ENCODE measurements at places on chromosomes 7 and 10.
A peak's percentile ranks its signal among the peaks of the same experiment; 100 is the strongest.

GRCh38 chr7:158704524-158705233 lies at the start of gene NCAPG2:
Gene NCAPG2, minus strand, starts transcription at chr7:158704804. Its CDS starts 2,905 bp downstream, at chr7:158701899.
- DNase-seq: peak; percentile 98

GRCh38 chr7:137003566-137003965 lies 135.1 kb downstream of the CHRM2 start:
- no peak for DNase-seq

GRCh38 chr7:27199849-27200760 lies at the start of gene HOXA13:
Gene HOXA13, minus strand, starts transcription at chr7:27200091. Its CDS starts 14 bp downstream, at chr7:27200077.
- DNase-seq: peak; percentile 62

DNA sequence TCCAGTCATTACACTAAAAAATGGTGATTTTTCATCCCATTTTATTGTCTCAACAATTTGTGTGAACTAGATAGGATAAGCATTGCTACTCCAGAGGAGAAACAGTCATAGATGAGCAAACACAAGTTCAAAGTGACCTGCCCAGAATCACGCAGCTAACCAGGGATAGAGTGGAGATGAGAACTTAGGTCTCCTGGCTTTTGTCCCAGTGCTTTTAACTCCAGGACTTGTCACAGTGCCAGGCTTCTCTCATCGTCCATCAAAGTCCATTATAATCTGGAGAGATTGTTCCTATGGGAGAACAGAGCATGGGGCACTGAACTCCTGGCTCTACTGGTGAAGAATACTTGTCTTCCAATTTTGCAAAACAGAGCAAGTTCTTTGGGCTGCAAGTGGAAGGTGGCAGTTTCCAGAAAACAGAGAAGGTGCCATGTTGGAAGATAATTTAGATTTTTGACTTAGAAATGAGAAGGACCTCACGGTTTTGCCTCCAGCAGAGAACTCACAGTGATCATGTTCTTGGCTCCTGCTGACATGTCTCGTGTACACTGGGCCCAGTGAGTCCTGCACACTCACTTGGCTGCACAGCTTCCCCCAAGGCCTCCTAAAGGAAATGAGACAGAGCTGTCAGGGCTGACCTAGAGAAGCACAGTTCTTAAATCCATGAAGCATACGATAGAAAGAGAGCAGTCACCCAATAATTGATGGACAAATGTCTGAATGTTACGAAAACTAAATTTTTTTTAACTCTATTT lies 322.9 kb upstream of the NRP1 start:
- DNase-seq: no peak

DNA sequence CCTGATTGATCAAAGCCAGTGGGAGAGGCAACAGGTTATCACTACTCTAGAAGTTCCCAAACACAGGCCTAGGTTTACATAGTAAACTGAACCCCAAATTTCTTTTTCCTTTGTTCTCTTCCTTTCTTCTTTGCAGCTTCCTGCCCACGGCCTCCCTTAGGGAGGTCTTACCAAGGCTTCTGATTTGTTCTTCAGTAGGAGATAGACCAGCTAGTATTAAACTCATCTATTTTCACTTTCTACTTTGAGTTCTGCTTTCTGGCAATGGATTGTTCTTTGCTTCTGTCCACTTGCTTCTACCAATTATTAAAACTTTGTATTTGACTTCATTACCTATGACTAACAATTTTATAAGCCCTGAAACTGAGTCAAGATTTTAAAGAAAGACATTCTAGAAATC lies 251.2 kb upstream of the FZD1 start:
- DNase-seq: no peak

DNA sequence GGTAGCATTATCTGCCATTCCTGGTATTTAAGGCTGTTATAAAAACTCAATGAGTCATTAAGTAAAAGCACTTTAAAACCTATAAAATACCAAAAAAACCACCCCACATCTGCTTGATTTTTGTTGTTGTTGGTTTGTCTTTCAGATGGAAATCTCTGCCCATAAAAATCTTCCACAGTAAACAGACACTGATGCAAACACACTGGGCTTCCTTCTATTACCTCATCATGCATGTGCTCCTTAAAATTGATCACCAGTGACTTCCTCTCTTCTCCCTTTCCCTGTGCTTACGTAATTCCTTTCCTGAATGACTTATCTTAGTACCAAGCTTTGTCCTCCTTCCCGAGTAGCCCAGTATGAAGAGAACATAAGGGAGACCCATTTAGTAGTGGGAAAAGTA lies 167.2 kb downstream of the EVX1 start:
- DNase-seq: no peak

GRCh38 chr7:6385110-6385781 lies 62.5 kb downstream of the DAGLB start:
- no peak for DNase-seq

DNA sequence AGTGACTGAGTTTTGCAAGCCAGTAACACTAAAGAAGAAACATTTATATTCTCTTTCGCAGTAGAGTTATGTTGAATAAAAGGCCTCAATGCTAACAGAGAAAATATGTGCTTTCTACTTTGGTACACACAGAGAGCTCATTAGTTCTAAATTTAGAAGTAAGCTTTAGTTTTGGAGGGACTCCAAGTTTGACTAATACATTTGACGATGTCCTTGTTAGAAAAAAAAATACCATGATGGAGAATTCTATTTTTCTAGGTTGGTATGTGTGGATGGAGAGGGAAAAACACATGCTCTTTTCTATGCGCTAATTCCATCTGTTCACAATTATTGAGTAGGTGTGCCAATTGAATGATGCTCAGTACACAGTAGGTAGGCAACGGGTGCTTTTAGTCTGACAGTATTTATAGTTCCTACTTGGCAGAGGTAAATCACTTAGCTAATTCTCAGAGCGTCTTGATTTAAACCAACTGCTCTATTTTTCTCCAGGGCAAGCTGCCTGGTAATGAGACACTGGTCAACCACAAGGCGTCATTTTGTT lies 327.2 kb upstream of the AKR1E2 start:
- DNase-seq: no peak

- no peak for DNase-seq
Observed at GRCh38 chr10:18378766-18379165, 238.5 kb downstream of the CACNB2 start.

- no peak for DNase-seq
Observed at GRCh38 chr7:2068693-2069471, 163.9 kb downstream of the MAD1L1 start.

DNA sequence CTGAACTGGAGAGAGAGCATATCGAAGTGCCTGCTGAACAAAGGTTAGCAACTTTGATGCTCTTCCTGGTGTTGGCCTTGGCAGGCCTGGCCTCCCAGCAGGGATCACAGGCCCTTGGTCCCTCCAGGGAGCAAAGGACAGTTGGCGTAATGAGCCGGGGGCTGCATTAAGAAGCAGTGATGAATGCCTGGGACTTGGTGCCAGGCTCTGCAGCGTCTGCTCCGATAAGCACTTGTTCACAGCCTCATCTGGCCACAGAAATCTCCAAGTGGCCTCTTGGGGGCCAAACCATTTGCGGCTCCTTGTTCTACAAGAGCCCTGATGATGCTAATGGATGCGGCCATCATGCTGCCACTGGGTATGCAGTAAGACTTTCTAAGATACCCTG lies 31.8 kb downstream of the CRHR2 start:
- DNase-seq: peak; percentile 29

GRCh38 chr10:126373972-126374371 lies 14.3 kb downstream of the ADAM12 start:
- no peak for DNase-seq

GRCh38 chr10:117107238-117107637 lies 30.8 kb downstream of the VAX1 start:
- DNase-seq: no peak

DNA sequence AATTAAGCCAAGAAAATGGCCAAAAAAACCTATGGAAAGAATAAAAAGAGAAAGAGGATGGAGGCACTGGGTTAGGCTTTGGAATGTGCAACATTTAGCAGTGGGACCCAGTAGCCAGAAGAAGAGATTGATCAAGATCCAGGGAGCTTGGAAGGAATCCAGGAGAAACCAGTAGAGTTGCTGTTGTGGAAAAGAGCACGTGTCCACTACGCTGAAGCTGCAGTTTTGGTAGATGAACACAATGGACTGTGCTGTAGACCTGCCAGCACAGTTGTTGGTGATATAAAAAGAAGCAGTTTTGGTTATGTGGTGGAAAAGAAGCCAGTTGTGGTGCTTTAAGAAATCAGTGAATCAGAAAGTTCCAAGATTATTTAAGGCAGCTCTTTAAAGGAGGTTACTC lies 802.2 kb upstream of the POM121L12 start:
- no peak for DNase-seq

DNA sequence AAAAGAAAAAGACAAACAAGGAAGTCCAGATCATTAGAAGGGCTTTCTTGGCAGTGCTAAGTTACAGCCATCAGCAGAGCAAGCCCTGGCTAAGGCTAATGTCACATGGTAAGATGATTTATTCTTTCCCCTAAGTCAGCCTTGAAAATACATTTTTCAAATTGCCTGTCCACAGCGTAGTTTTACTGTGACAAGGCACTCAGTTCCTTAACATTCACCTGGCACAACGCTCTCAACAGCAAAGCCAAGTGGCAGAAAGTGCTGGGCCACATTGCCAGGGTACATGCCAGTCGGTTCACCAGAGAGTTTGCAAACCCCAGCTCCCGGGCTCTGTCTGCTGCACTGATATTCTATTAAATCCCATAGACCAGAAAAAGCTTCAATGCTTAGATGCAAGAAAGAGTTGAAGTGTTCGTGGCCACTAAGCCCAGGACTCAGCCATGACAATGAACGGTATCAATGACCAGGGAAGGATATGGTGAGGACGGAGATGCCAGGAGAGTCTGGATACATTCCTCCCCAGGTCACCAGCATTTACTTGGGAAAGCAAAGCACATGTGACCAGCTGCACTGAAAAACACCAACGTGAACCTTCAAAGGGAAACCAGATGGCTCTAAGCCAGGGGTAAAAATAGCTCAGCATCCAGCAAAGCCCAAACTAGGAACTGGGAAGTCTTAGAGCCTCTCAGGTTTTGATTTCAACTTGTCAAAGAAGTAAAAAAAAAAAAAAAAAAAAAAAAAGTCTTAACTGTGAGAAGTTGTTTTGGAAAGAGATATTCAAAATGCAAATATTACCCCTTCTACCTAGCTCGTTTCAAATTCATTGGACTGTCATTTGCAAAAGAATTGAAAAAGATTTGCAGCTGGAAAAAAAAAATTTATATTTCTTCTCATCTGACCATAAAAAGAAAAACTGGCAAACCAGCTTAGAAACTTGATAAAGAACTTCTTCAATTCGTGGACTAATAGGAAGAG lies 23.9 kb upstream of the MPP7 start:
- peak; percentile 83 for DNase-seq

- DNase-seq: no peak
Observed at GRCh38 chr10:49243610-49244283, 55.2 kb upstream of the C10orf71 start.

DNA sequence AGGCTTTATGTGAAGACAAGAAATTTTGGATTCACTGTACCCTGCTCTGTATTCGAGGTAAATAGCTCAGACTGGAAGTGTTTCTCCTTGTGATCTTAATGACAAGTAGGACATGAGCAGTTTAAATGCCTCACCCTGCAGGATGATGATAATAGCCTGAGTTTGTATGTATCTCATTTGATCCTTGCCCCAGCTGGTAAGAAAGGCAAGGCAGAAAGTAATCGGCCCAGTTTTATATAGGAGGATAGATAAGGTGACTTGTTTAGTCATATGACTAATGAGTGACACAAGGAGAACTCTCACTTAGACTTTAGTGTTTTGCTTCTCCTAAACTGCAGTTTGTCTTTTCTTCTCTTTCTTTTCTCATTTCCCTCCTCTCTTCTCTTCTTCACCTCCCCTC lies 372.6 kb downstream of the PHF14 start:
- no peak for DNase-seq

DNA sequence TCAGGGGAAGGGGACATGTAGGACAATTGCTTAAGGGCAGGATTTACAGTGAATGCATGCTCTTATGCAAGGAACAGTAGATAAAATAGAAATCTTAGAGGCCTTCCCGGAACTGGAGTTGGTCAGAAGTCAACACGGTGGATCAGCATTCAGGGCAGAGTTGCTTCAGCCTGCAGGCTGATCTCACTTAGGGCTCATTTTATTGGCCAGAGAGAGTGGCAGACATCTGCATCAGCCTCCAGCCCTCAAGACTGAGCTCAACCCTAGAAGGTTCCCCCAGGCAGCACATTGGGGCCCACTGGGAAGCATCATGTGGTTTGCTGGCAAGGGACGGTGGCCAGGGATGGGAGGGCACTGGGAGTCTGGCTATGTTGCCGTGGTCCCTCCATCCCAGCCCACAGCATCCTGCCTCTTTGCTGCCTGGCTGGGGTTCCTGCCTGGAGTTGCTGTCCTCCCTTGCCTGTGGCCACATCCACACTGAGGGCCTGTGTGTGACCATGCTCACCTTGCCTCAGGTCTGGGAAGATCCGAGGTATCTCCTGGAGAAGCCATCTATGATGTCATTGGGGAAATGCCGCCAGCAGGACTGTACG lies 13.0 kb downstream of the SCART1 start:
- DNase-seq: peak; percentile 55

DNA sequence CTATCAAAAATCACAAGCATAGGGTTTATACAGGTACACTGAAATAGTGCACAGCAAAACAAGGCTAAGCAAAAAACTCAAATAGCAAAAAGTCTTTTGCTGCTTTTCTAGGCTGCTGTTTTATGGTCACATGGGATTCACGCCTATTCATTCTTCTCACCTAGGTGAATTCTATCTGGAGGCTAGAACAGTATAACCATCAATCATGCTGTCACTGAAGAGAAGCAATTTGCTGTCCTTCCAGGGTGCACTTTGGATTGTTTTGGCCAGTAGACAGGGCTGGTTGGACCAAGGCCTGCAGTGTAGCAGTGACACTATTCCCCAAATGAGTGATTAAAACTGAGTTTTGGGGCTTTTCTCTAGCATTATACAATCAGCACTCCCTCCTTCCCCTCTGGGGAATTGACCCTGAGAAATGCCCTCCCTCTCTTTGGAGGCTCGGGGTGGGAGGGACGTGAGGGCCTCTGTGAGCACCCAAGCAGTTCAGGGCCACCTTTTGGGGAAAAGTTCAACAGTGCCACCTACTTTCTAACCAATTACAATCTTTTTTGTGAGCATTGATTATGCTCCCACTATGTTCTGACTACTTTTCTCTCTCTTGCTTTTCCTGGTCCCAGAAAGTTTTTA lies 16.2 kb upstream of the SND1 start:
- no peak for DNase-seq

GRCh38 chr10:122733931-122734665 lies 34.5 kb upstream of the C10orf120 start:
- no peak for DNase-seq

- no peak for DNase-seq
Observed at GRCh38 chr10:34386921-34387320, 428.2 kb downstream of the PARD3 start.

- no peak for DNase-seq
Observed at GRCh38 chr7:51060536-51060935, 256.1 kb downstream of the COBL start.

DNA sequence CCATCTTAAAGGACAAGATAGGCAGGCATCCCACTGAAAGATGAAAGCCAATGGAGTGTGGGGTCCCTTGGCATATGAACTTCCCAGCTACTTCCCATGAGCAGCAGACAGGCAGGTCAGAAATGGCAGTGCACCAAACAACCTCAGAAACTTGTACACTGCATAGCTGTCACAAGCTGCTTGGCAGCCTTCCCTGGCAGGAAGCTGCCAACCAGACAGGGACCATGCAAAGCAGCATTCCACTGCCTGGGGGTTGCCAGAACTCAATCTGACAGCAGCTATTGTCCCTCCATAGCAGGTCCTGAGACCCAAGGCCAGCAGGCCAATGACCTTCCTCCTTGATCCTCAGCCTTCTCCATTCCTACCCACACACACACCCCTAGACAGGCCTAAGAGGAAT lies 139.5 kb downstream of the PLCE1 start:
- no peak for DNase-seq
